ENCODE measurements at places on chromosomes 1 and 21.

- DNase-seq = no peak
Measured at GRCh38 chr1:87203904-87204303, 124.8 kb upstream of the LMO4 start.

DNA sequence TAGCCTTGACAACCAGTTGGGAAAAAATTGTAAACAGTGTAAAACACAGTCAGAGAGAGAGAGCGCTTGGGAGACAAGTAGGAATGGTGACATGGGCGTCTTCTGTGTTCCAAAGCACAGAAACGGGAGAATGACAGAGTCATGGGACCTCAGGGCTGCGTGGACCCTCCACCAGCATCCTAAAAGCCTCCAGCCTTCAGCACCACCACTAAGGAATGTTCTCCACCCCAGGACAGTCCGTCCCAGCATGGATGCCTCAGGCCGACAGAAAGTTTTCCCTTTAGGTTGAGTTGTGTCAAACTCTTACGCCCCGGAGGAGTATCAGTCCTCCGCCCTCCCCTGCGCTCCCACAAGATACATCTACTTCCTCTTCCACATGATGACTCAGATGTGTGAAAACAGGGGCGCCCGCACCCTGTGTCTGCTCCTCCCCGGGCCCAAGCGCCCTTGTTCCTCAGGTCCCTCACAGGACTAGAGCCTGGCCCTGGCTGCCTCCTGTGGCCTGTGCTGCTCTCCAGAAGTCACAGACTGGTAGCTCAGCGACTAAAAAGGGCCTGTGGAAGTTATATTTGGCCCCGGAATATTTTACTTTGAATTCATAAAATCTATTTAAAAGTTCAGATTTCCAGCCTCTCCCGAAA is 63.9 kb upstream of the EFHD2 start:
- no peak for DNase-seq

DNA sequence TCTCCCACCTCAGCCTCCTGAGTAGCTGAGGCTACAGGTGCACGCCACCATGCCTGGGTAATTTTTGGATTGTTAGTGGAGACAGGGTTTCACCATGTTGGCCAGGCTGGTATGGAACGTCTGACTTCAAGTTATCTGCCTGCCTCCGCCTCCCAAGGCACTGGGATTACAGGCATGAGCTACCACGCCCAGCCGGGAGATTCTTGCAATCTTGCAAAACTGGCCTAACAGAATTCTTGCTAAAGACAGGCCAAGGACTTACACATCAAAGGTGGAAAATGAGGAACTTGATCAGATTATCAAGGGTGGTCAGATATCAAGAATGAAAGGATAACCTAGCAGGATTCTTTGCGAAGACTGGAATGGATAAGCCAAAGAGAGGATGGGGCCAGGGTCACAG is 98.3 kb upstream of the TIAM1 start:
- DNase-seq = no peak

DNA sequence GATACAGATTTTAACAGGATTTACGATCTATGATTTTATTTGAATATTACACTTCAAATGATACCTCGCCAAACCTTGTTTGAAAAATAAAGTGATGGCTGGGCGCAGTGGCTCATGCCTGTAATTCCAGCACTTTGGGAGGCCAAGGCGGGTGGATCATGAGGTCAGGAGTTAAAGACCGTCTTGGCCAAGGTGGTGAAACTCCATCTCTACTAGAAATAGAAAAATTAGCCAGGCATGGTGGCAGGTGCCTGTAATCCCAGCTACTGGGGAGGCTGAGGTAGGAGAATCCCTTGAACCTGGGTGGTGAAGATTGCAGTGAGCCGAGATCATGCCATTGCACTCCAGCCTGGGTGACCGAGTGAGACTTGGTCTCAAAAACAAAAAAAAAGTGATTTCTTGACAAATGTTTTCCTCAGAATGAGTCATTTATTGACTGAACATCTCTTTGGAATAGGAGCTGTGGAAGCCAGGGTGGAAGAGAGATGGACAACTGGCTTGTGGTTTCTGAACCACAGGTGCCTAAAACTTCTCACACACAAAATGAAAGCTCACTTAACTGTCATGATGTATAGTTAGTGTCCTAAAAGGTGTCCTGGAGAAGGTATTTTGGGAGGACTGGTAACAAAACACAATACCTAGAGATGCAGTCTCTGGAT is 11.9 kb downstream of the PKNOX1 start:
- DNase-seq = no peak

DNA sequence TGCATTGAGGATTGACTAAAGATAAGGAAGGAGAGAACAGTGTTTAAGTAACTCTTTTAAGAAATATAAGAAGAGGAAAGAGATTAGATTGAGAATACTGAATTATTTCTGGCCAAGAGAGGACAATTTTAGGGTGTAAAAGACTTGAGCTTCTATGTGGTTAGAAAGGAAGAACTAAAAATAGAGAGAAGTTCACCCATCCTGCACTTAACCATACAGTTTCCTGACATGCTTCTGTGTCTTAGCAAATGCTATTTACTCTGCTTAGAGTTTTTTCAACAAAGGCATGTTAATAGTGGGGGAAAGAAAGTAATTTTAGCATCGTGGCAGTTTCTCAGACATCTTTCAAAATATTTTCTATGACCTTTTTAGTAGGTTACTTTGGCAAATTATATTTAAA is 122.8 kb upstream of the GPR52 start:
- DNase-seq = no peak
